ENCODE measurements at places on chromosomes 11 and 22. TPM values are rescaled to one million over a fixed set of nuclear protein-coding genes. Genes with fewer than 3 reads are reported as not detected.
A peak's percentile ranks its signal among the peaks of the same experiment; 100 is the strongest.

KRTAP5-7 gene
- not detected for total RNA-seq

AIFM3 gene
- not detected for total RNA-seq

ENTHD1 gene
- not detected for total RNA-seq

GPR83 gene
- total RNA-seq, result not detected

GRCh38 chr11:100794446-100794845 lies 107.4 kb downstream of the ARHGAP42 start:
- no peak for DNase-seq

GRCh38 chr11:63869171-63869591 lies 30.3 kb downstream of the MARK2 start:
- no peak for DNase-seq

GRCh38 chr22:30802202-30803166 lies 107.8 kb downstream of the OSBP2 start:
- peak; percentile 86 for DNase-seq

DNA sequence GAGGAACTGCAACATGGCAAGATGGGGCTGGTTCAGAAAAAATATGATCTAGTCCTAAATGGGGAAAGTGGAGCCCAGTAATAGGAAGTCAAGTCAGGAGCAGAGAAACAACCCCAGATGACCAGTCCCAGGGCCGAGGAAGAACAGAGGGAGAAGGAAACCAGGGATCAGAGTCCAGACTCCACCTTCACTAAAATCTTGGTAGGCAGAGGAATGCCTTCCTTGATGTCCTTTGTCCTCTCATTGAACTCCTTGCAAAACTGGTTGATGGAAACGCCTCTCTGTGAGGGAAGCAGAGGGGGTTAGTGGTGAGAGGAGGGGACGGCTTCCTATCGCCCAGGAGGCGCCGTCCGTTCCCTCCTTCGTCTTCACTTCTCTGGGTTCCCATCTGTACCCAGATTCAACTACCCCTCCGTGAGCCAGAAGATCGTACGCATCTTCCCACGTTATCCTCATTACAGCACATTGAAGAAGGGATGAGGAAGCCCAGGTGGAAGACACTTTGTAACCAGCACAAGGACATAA lies 607 bp downstream of the MRPL11 start:
- no peak for DNase-seq

DNA sequence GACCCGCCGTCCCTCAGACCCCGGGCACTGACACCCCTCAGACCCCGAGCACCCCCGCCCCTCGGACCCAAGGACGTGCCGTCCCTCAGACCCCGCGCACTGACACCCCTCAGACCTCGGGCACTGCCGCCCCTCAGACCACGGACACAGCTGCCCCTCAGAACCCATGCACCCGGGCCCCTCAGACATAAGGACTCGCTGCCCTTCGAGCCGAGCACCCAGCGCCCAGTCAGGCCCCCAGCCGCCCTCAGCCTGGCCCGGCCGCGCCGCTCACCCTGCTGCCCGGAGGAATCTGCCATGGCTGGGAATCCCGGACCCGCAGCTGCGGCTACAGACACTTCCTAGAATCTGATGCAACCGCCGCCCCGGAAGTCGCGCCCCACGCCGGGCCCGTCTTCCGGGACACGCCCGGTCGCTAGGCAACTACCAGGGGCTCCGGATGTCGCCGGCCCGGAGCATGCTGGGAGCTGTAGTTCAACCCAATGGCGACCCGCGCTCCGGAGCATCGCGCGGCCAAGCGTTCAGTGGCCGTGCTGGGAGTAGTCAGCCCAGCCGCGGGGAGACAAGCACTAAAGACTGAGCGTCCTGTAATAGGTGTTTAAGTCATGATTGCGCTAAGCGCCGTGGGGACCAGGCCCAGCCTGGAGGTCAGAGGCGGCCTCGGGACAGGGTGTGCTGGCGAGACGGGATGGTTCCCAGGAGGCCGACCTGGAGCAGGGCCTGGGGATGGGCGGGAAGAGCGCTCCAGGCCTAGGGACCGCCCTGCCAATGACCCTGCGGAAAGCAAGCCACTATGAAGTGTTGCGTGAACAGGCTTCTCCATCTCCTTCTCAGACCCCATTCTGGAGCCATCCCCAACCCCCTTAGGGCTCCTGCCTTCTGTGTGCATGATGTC lies at the start of gene CARS1:
CARS1 (minus strand) TSS at position 355 of the 895 bp plus-strand sequence; CDS start at position 299, 56 bp downstream.
- peak; percentile 96 for DNase-seq

GRCh38 chr11:108916935-108917334 lies 252.1 kb downstream of the DDX10 start:
- no peak for DNase-seq

DNA sequence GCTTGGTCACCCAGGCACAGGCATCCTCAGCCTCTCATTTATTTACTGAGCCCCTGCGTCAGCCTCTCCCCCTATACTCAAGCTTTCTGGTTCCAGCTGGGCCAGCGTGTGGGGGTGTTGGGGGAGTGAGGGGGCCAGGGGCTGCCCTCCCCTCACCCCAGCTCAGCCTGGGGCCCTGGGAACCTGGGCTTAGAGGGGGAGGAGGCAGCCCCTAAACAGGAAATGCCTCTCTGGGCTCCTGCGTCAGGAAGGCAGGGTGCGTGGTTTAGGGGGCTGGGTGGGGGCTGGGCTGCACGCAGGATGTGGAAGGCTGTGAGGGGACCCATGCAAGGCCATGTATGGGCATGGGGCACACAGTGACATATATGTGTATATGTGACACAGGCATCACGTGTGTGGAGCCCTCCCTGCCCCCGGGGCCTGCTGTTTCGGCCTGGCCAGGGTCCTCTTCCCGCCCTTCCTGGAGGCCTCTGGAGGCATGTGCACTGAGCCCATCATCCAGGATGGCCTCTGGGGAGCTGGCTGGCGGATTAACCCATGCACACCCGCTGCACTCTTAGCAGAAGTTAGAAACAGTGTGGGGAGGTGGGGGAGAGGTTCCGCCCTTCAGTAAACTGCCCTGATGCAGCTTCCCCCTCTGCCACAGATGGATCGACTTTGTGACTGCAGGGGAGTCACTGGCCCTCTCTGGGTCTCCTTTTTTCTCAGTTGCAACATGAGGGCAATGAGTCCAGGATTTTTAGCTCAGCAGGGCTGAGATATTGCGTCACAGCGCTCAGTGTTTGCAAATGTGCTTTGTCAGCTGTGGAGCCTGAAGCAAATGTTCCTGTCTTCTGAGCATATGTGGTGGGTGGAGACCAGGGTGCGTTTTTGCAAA lies 1.1 kb upstream of the CD248 start:
- peak; percentile 63 for DNase-seq

DNA sequence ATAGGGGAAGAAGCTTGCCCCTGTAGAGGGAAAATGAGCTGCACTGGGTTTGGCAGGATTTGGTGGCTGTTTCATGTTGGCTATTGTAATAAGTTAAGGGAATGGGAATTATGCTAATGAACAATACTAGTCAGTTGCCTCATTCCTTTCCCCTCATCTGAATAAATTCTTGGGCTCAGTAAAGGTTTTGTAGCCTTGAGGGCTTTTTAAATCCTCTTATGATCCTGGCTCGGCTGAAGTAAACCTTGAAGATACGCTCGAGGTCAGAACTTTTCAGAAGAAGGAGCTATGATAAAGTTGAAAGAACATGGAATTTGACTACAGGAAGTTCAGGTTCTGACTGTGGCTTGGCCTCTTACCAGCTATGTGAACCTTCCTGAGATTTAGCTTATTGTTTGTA lies 448.7 kb downstream of the RAB38 start:
- DNase-seq, result no peak

DNA sequence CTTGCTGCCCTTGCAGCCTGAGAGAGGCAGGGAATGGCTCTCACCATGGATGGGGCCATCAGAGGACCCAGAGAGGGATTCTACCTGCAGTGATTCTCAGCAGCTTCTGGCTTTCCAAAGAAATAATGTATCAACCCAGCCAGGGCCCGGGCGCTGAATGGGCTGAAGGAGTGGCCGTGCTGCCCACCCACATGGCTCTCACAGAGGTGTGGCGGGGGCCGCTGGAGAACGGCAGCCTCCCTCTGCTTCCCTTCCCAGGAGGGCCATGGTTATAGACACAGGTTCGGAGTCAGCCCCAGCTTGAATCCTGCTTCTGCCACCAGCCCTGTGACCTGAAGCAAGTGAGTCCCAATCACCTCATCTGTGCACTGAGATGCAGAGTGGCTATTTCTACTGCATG lies 82.7 kb downstream of the THAP12 start:
- DNase-seq, result no peak

DNA sequence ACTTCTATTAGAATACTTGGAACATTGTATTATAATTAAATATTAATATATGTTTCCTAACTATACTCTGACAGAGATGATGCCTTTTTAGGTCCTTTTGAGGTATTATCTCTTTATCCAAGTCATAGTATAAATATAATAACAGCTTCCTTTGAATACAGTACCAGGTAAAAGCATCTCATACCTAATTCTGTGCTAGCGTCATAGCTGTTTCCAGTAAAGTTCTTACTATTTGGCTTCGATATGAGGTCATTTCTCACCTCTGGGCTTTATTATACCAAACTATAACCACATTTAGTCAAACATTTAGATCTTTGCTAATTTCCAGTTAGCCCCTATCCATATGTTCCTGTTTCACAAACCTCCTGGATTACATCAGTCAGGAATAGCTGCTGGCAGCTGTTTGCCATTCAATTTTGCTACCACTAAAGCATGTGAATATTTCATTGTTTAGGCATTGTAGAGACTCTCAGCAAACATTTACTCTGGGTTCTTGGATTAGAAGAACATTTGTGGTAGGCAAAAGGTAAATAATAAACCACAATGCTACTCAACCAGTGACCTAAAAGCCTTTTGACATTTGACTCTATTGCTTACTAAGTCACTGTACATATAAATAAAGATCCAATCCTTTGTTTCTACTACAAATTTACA lies 255.1 kb downstream of the TTC28 start:
- DNase-seq, result no peak

- no peak for DNase-seq
These were observed 8.4 kb downstream of the MIAT start for GRCh38 chr22:26665813-26666231.
